ENCODE measurements at places on chromosomes 7 and 10. TPM values are rescaled to one million over a fixed set of nuclear protein-coding genes. Genes with fewer than 3 reads are reported as not detected.

DNA sequence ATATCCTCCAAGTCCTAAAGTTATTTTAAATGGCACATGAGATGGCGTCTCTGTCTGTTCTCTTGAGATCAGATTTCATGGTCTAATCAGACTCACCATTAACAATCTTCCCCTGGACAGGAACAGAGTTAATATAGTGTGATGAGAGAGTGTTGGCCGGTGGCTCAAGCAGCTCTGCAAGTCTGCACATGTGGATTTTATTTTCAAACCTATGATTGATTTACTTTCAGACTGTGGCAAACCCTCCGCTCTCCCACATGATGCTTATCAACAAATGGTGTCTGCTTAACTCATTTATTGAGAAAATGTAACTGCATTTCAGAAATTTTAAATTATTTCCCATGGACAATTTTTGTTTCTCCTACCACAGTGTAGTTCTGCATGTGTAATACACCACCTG, 46.5 kb upstream of the HGF start:
- DNase-seq, result no peak

DNA sequence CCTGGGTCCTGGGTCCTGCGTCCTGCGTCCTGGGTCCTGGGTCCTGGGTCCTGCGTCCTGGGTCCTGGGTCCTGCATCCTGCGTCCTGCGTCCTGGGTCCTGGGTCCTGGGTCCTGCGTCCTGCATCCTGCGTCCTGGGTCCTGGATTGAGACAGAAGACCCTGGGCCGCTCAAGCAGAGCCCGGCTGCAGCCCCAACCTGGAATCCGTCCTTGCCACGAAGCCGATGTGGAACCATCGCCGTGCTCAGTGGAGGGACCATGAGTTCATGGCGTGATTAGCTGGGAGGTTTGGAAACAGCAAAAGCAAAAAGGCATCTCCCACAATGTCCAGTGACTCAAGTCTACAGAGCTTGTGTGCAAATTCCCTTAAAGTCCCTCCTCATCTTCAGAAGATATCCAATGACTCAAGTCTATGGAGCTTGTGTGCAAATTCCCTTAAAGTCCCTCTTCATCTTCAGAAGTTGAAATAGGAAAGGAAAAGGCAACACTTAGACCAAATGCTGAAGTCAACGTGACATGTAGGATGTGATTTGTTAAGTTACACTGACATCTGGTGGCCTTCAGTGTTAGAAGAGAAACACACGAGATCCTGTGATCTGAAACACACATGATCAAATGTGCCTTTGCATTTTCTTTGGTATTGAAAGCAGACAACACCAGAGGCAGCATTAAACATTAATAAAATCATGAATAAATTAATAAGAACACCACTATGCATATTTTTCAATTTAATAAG, 179.9 kb downstream of the PTPRN2 start:
- no peak for DNase-seq

- DNase-seq, result no peak
Observed at GRCh38 chr10:90162271-90162853, 461.0 kb downstream of the KIF20B start.

DNA sequence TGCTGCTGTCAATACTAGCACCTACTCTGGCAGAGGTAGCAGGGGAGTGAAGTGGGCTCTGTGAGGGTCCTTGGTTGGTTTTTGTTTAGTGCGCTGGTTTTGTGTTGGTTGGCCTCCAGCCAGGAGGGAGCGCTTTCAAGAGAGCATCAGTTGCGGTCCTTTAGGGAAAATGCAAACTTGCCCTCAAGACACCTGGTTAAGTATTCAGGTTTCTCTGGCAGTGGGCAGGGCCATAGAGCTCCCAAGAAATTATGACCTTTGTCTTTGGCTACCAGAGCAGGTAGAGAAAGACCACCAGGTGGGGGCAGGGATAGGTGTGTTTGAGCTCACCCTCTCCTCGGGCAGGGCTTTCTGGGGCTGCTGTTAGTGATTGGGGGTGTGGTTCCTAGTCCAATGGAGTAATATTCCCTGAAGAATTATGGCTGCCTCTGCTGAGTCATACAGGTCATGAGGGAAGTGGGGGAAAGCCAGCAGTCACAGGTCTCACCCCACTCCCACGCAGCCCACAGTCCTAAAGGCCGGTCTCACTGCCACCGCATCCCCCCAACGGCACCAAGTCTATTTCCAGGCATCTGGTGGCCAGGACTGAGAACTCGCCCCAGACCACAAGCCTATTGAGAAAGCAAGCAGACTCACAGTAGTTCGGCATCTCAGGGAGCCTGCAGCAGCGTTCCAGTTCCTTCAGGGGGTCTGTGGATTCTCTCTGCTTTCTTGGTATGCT, 280.5 kb downstream of the SFMBT2 start:
- DNase-seq, result no peak

GRCh38 chr7:137909042-137909441, 62.3 kb upstream of the DGKI start:
- DNase-seq, result no peak

DNA sequence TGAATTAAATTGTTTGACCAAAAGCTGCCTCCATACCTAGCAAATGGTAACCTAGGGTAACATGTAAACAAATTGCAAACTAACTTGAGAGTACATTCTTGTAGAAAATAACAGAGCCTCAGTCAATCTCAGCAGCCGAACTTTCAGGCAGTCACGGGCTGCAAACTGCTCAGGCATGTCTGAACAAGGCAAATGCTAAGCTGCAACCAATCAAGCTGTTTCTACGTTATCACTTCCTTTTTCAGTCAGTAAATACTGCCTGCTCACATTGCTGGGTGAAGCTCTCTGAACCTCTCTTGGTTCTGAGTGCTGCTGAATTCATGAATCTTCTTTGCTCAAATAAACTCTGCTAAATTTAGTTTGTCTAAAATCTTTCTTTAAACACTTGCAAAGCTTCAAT, 1212.4 kb downstream of the SORCS1 start:
- no peak for DNase-seq

DNA sequence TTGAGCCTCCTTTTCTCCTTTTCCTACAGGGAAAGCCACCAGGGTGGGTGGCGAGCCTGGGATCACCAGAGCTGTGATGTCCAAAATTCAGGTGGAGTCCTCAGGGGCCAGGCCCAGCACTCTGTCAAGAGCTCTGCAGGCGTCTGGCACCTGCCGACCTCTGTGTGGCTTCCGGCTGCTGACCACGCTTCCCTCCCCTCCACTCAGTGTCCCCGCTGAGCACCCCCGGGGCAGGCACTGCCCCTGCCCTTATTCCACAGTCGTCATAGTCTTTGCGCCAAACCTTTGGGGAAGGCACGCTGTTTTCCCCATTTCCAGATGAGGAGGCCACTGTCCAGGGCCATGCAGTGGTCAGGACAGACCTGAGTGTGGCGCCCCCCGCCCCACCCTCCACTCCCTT, 7.5 kb downstream of the MTG1 start:
- peak; percentile 58 for DNase-seq

GRCh38 chr10:31582365-31583052, 263.5 kb downstream of the ZEB1 start:
- peak; percentile 66 for DNase-seq

- no peak for DNase-seq
Observed at GRCh38 chr10:130079614-130080460, 30.8 kb downstream of the C10orf143 start.

DNA sequence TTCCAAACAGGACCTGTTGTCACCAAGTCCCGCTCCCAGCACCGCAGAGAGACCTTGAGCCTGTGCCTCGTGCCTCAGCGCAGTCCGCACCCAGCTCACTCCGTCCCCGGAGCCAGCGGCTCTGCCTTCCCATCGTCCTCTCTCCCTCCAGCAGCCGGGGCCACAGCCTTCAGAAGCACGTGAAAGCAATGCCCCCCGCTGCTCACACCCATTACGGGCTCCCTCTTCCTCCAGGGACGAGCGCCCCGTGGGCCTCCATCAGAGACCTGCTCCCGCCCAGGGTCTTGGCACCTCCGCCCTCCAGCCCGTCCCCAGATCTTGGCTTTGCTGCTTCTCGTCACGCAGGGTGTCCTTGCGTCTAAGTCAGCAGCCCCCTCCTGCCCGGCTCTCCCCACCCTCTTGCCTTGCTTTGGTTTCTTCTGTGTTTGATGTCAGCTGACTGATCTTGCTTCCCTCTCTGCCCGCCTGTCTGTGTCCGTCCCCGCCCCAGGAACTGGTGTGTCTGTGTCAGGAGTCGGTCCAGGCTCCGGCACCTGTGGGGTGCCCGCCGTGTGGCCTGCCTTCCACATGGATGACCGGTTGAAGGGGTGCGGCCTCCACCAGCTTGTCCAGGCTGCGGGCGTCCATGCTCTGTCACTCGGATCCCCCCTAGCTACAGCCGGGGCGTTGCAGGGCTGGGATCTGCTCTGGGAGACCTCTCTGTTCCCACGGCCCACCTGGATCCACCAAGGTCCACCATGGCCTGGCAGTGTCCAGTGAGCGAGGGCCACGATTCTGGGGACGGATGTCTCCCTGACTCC, 61.9 kb downstream of the FOXL3 start:
- DNase-seq, result no peak

GRCh38 chr7:44292876-44293560, 32.4 kb downstream of the CAMK2B start:
- DNase-seq, result peak; percentile 41

DNA sequence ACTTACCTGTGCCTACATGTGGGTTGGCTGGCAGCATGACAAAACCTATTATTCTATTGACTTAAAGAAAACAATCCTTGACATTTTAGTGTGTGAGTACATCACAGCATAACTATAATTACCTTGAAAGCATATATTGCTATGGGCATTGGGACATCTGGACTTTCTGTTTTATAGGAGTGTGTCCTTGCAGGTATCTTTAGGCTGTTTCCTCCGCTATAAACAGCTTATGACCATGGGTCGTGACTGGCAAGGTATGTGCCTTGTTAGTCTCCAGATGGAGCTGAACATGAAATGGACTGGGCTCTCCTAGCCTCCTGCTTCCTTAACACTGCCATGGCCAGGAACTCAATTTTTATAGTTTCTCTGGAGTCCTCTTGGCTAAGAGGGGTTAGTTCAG, 317.4 kb upstream of the COBL start:
- DNase-seq, result no peak

DNA sequence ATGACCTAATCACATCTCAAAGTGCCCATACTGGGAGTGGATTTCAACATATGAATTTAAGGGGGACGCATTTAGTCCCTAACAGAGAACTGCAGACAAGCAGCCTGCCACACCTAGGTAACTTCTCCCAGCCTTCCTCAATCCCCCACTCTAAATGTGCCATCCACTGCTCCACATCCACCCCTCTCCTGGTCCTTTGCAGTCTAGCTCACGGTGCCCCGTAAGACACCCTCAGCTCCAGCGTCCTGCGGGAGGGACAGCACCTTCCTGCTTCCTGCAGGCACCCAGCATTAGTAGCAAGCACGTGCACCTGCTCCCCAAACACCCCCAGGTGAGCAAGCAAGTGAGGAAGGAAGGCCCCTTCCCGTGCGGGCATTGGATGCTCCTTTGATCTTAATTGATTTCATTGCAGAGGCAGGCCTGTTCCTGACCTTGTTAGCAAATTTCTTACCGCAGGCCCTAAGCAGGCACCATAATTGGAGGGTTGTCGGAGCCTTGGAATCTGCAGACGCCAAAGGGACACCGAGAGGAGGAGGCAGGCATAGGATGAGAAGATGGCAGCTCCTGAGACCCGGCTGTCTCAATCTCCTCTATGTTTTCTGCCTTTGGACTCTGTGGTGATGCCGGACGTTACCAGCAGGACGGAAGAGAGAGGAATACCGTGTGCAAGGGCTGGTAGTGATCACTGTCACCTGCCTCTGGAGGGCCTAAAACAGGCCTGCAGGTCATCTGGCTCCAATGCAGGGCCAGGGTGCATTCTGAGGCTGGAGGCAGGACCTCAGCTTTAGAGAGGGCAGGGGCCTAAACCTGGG, 75.8 kb upstream of the CHST15 start:
- DNase-seq, result no peak

- no peak for DNase-seq
Observed at GRCh38 chr7:96034940-96035727, 262.8 kb downstream of the DYNC1I1 start.

GRCh38 chr7:6315746-6316145, 43.3 kb upstream of the CYTH3 start:
- no peak for DNase-seq

GRCh38 chr7:12722136-12722535, 34.7 kb downstream of the ARL4A start:
- DNase-seq, result no peak

GRCh38 chr10:49168831-49169500, 19.2 kb downstream of the TMEM273 start:
- DNase-seq, result no peak

DNA sequence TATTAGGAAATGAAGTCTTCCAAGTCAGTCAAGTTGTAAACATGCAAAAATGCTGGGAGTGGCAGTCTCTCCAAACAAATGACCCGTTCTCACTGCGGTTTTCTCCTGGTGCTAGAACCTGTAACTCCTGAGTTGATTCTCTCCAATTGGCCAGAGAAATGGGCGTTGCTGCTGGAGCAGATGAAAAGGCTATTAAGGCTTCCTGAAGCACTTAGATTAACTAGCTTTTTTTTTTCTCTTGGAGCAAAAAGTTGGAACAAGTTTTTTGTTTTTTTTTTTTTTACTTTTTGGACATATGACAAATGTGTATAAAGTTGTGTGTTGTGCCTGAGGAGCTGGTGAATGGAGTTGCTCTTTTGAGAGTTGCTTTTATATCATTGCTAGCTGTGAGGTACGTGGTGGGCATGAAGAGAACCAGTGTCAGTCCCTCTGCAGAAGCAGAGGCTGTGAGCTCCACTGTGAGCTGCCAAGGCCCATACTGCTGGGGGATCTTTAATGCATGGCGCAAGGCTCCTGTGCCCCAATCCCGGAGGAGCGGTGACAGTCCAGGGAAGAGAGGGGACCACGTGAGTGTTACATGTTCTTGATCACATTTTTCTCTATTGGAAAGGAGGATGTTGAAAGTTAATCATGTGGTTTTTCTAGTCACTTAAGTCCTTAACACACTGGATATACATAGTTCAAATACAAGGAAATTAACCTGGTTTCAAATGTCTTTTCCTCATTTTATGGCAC, 393.6 kb upstream of the GALNT17 start:
- no peak for DNase-seq

GRCh38 chr7:71612911-71613310, 481.0 kb downstream of the GALNT17 start:
- no peak for DNase-seq

DNA sequence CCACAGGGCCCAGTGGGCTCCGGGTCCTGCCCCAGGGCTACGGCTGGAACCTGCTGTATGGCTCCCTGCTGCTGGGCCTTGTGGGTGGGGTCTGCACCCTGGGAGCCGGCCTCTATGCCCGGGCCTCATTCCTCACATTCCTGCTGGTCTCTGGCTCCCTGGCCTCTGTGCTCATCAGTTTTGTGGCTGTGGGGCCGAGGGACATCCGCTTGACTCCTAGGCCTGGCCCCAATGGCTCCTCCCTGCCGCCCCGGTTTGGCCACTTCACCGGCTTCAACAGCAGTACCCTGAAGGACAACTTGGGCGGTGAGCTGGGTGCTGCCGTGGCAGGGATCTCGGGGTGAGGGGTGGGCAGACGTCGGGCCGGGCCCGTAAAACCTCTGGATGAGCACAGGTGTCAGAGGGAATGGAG, 4.4 kb downstream of the SLC12A9 start:
- DNase-seq, result no peak

GRCh38 chr7:11228515-11228914, 254.8 kb downstream of the PHF14 start:
- DNase-seq, result peak; percentile 85

Gene GPER1
- total RNA-seq, result 15.8 TPM

Gene TLX1
- total RNA-seq, result not detected

Gene MTPN
- total RNA-seq, result 96.7 TPM

Gene PSTK
- 3.6 TPM for total RNA-seq

Gene SPDYE5
- not detected for total RNA-seq

Gene TBXAS1
- 20.6 TPM for total RNA-seq

Gene RASSF4
- total RNA-seq, result 49.6 TPM

Gene SFTPD
- not detected for total RNA-seq

Measured in sigmoid colon (tissue), 7 donors.